ENCODE measurements at places on chromosomes 6 and 20. TPM values are rescaled to one million over a fixed set of nuclear protein-coding genes. Genes with fewer than 3 reads are reported as not detected.

EYS gene
- total RNA-seq, result not detected

HEY2 gene
- total RNA-seq, result 82.7 TPM

MANEA gene
- 7.5 TPM for total RNA-seq

FRMD1 gene
- 0.05 TPM for total RNA-seq

BPI gene
- not detected for total RNA-seq

LRRN4 gene
- total RNA-seq, result 0.13 TPM

PPP1R16B gene
- 46.9 TPM for total RNA-seq

SSR1 gene
- total RNA-seq, result 132 TPM

SLC17A1 gene
- not detected for total RNA-seq

PNPLA1 gene
- not detected for total RNA-seq

SRSF12 gene
- total RNA-seq, result 3.9 TPM

MEI4 gene
- 0.38 TPM for total RNA-seq

CST1 gene
- total RNA-seq, result 130 TPM

ADGB gene
- total RNA-seq, result not detected

TCF21 gene
- not detected for total RNA-seq

DNA sequence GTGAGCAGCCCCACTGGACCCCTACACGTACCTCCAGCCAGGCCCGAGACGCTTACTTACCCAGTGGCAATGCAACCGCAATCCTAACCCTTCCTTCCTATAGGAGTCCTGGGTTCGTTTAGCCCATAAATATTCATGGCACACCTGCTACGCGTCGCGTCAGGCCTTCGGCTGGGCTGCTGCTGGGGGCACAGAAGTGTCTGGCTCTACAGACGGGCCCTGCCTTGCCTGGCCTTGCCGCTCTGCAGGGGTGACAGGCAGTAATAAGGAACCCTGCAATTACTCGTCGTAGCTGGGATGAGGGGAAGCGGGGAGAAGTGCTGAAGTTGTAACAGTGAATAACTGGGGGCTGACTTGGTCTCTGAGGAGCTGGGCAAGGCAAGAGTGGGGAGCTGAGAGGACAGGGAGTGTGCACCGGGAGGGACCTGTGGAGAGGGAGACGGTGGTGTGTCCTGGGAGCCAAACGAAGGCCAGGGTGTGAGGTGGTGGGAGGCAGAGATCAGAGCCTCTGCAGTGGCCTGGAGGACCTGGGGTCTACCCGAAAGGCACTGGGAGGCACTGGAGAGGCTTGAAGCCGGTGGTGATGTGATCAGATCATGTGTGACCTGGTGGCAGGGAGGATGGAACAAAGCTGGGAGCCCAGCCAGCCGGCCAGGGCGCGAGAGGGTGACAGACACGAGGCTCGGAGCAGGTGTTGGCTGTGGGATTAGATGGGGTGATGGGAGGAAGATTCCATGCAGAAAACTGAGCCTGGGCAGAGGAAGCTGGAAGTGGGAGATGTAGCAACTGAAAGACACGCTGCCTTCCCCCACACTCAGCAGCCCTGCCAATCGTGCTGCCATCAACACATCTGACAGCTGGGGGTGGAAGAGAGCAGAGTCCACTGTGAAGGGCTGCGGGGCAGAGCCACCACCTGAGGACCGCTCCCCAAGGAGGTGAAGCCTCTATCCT, 36.4 kb downstream of the PSMG4 start:
- no peak for DNase-seq

DNA sequence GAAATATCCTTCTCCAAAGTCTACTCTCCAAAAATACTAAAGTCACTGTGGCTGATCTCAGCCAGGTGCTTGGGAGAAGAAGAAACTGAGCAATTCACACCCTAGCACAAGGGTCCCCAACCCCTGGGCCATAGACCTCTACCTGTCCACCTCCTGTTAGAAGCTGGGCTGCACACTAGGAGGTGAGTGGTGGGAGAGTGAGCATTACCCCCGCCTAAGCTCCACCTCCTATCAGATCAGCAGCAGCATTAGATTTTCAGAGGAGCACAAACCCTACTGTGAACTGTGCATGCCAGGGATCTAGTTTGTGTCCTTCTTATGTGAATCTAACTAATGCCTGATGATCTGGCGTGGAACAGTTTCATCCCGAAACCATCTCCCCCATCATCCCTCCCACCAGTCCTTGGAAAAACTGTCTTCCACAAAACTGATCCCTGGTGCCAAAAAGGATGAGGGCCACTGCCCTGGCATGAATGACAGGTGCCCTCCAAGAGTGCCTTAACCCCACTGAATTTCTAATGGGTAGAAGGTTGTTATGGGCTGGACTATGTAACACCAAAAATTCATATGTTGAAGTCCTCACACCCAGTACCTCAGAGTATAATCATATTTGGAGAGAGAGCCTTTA, 109.2 kb upstream of the CDYL start:
- DNase-seq, result no peak

- no peak for DNase-seq
These were observed 77.6 kb downstream of the LIN28B start for GRCh38 chr6:105034470-105034869.

DNA sequence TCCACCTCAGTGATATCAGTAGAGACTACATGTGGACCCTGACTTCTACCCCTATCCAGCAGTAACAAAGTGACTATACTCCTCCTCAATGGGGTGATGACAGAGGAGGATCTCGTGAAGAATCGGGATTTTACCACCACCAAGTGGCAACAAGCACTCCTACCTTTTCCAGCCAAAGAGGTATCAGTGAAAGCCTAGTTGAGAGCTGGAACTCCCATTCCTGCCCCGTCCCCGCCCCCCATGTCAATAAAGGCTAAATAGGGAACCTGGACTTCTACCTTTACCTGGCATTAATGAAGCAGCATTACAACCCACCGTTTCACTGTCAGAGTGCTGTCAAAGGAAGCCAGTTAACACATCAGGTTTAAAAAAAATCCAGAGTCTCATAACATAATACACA, 45.3 kb downstream of the RNF24 start:
- DNase-seq, result no peak

DNA sequence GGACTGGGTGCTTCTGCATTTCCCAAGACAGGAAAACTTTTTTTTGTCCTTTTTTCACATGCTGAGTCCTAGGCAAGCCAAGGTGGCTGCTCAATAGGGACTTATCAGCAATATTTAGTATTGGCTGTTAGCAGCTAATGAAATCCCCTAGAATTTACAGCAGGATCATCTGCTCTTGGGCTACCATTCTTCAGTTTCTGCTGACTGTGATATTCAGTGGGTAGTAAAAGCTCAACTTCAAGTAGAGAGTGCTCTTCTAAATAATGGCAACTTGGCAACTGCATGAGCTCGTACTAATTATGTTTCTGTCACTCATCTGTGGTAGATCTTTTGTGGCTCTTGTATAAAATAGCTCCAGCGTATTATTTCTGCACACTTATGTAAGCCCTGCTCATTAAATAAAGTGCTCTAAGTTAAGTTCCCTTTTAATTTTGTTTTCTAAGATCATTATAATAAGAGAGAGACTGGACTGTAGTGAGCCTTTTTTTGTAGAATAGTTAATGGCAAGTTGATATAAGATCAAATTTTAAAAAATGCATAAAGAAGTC, 110.3 kb downstream of the SLC35F1 start:
- DNase-seq, result no peak

DNA sequence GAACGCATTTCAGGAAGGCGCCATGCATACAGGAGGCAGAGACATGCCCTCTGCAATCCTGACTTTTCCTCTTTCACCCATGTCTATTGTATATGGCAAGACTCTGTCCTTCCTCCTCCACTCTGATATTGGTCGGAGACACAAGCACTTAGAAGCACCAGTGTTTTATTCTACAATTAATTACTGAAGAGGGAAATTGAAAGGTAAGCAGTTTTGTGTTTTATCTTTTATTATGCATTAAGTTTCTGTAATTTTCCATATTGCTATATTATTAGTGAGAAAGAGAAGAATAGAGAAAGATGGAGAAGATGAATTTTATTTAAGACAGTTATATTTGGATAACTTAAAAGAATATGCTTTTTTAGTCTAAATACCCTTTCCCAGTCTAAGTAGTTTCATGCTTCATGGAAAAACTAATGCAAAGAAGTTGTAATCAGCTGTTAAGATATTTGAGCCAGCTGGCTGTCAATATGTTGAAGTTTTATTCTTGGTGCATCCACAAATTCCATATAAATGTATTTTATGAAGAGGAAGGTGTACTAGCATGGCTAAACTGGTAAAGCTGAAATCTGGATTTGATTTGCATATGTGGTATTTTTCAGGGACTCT, 13.6 kb downstream of the ARID1B start:
- no peak for DNase-seq

- DNase-seq, result no peak
These were observed 48.0 kb downstream of the CDC5L start for GRCh38 chr6:44435500-44435899.

GRCh38 chr6:129525055-129525454, 184.9 kb downstream of the ARHGAP18 start:
- DNase-seq, result no peak

DNA sequence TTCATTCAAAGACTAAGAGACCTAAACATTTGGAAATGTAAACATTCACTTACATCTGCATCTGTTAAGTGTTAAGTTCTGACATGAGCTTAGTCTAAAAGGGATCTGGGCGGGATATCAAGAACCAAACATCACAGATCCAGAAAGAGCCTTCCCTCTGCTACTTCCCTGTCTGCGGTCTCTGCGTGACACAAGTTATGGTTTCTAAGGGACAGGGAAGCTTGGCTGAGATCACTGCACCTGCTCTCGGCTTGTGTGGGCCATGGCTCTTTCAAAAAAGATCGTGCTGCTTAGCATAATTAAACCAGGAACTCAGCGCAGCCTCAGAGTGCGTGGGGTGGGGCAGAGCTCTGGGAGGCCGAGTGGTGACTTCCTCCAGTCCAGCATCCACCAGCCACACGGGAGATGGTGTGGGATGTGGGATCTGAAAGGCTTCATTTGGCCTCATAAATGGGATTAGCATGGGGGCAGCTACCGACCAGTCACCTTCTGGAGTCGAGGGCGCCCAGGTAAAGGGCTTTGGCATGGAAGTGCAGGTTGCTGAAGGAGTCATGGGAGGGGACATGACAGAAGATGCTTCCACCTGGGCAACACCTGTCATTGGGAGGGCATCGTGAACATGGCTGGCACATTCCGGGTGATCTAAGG, 16.7 kb upstream of the RAMACL start:
- DNase-seq, result no peak

DNA sequence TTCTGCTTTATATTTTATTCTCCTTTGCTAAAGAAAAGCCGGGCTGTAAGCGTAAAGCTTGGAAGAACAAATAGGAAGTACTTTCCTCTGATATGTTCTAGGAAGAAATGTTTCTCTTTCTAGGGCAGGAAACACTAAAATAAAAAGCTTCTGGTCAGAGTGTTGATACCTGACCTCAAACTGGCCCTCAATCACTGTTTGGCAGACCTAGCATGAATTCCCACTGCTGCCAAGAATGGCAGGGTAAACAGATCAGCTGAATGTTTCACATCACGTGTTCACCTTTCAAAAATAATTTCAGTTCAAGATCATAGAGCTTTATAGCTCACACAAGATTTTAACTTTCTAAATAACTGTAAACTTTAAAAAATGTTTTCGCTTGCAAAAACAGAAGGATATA, 2.9 kb downstream of the MPC1 start:
- DNase-seq, result no peak

- no peak for DNase-seq
These were observed 121.4 kb upstream of the ARMC2 start for GRCh38 chr6:108726726-108727339.

DNA sequence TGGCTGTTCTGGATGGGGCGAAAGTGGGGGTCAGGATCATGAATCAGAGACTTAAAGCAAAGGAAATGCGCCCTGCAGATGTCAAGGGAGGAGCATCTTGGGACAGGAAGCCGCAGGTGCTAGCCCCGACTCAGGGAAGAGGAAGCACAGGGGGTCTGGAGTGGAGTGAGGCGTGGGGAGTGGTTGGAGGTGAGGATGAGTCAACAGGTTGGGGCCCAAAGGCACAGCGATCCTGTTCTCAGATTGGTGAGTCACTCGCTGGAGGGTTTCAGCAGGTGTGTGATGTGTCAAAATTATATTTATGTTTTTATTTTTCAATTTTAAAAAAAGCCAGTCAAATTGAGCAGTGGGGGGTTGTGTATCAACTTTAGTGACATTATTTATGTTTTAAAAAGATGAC, 19.0 kb downstream of the PACSIN1 start:
- DNase-seq, result no peak

- no peak for DNase-seq
These were observed 37.1 kb upstream of the NCOA3 start for GRCh38 chr20:47464380-47465101.

GRCh38 chr20:760751-761417, 7.4 kb downstream of the SLC52A3 start:
- DNase-seq, result peak; percentile 79
